Effector memory CD4-positive, alpha-beta T cell (primary cell): ENCODE measurements at places on chromosomes 12 and 14.

- no peak for DNase-seq
These were observed 6.8 kb downstream of the FAM216A start for GRCh38 chr12:110475426-110475825.

DNA sequence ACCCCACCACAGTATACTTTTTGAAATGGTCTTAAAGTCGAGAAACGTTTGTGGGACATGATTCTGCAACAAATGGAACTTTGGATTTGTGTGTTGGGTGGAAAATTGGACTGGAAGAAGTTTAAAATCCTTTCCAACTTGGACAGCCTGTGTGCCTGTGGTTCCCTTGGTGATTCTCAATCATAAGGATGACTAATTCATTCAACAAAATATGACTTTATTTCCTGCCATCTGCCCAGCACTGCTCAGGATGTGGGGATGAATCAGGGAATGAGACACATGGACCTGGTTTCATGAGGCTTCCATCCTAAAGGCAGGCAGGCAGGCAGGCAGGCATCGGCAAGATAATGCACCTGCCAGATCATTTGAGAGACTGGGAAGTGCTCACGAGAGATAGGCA, 57.3 kb upstream of the TMEM132D start:
- no peak for DNase-seq

DNA sequence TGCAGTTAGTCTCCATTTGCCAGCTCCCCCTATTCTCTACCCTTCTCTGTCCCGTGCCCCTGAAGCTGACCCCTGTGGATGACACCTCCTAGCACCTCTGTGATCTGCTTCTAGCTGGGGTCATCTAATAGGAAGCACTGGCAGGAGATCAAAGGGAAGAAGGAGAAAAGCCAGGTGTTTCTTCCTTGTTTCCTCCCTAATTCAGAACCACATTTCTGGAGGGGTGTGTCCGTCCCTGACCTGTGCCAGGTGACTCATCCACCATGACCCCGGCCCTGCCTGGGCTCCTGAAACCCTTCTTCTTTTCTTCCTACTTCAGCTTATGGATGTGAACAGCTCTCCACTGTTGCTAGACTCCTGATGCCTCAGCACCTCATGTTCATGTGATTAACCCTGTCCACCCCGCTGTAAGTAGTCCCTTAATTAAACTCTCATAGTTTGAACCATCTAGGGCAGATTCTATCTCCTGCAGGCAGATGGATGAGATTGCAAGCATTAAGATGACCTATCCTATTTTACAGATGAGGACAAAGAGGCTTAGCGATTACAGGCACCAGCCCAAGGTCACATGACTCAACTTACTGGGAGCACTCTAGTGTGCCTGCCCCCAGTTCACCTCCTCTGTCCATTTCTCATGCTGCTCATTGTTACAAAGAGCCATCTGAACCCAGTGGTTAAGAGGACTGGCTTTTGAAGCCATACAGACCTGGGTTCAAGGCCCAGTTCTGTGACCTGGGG, 770.5 kb downstream of the MED13L start:
- DNase-seq: no peak

DNA sequence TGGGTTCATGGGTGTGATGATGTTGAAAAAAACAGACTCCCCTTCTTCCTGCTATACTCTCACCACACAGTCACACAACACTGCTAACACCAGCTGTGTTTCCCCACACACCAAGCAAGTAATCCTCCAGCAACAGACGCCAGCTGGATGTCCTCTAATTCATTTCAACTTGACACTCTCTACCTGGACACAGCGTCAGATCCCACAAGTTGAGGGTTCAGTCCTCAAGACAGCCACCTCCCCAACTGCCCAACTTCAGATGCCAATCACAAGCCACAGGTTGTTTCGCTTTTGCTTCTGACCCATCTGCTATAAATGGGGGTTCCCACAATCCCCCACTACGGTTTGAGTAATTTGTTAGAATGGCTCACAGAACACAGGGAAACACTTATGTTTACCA, 49.3 kb downstream of the TMEM30B start:
- no peak for DNase-seq

DNA sequence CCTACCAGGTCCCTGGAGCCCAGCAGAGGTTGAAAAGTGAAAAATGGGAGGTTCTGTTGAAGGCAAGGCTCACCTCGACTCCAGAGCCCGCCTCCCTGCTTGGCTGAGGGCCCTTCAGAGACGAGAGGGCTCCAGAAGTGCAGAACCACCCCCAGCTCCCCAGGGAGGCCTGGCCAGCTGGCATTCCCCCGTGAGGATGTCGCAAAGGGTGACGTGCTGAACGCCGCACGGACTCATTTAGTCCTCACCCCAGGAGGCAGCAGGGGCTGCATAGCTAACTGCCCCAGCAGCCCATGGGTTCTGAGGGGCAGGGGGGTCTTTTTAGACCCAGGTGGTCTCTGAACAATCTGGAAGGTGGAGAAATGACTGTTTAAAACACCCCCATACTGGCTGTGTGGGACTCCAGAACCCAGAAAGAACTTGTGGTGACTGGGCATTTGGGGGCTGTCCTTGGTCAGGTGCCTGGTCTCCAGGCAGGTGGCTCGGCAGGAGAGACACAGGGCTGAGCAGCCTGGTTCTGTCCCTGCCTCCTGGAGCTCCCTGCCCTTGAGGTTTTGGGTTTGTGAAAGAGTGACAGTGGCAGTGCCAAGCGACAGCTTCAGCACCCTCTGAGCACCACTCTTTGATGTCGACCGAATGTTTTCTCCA, 32.0 kb downstream of the ANAPC7 start:
- no peak for DNase-seq

GRCh38 chr12:76316468-76316867, 31.7 kb downstream of the BBS10 start:
- no peak for DNase-seq
